ENCODE measurements at places on chromosomes 3 and 15.

DNA sequence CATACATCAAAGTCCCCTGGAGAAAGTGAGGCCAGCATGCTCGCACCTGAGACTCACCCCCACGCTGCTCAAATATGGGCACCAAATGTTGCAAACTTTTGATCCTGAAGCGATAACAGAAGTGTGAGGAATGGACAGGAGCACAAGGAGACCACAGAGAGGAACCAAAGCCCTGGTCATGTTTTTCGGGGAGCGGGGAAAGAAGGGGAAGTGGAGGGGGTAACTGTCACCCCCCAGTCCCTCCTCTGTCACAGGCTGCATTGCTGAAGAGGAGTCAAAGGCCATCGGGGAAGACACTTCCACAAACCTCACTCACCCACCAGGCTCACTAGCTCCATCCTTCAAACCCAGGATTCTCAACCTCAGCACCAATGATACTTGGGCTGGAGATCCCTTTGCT lies 182.4 kb downstream of the UACA start:
- DNase-seq = no peak

DNA sequence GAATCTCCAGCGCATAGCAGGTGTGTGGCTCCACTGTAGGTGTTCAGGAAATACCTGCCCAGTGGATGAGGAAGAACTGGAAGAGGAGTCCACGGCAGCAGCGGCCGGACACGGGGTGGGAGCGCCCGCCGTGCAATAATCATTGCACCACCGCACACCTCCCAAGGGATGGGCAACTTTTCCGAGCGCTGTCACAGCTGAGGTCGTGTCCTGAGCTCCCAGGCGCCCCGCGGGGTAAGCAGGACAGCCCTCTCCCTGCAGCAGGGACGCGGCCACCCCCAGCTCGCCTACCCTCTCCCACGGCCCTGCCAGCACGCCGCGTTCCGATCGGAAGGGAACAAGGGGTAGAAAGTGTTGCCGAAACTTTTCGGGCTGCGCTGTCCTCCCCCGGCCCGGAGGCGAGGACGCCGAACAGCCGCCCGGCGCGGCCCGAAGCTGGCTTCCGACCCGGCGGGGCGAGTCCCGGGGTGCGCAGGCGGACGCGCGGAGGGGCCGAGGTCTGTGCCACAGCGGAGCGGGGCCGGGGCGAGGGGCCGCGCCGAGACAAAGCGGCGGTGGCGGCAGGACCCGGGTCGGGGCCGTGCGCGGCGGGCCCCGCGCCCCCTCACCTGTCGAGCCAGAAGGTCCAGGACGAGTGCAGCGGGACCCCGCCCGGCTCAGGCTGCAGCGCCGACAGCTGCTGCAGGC lies 475 bp downstream of the EIF4E3 start:
- no peak for DNase-seq

GRCh38 chr15:63408524-63408923 lies 26.9 kb upstream of the CA12 start:
- DNase-seq = no peak

GRCh38 chr3:139423232-139423631 lies 33.8 kb upstream of the COPB2 start:
- DNase-seq = no peak

DNA sequence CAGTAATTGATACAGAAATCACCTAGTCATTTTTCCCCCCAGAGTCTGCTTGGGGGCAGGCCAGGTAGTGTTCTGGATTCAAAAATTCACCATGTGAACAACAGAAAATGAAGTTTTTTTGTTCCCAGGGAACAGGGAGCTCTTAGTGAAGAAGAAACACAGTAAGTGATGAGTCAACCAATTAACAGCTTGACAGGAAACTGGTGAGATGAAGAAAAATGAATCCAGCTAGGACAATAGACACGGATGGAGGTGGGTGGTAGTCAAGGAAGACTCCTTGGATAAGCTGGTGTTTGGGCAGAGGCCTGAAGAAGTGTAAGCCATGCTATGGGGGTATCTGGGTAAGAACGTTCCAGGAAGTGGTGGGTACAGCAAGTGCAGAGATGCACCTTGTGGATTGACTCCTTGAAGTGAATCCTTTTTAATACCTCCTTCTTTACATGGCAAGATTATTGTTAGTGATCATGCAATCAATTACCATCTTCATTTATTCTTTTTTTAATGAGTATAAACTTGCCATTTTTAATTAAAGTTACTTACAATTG lies 339.9 kb upstream of the RGMA start:
- DNase-seq = no peak

DNA sequence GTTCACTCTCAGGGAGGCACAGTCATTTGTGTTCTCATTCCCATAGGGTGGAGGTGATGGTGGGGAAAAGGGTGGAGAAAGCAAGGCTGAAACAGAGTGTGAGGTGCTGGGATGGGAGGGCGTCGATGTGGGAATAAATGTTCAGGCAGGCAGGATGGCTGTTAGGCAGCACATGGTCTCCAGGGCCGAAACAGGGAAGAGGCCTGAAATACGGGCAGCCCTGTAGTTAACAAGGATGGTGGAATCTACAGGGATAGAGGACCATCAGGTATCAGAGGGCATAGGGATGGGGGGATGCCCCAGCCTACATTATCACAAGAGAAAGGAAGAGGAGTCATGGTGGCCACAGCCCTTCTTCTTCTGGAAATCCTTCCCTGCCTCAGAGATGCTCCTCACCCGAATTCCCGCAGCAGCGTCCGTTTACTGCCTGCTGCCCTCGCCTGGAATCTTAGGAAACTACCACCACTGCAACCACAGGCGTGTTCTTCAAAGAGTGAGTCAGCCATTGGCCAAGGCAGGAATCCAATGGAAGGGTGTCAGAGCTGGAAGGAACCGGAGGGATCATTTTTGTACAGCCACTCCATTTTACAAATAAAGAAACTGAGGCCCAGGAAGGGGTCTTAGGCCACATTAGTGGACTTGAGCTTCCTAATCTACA lies 49.7 kb upstream of the POMGNT2 start:
- no peak for DNase-seq

DNA sequence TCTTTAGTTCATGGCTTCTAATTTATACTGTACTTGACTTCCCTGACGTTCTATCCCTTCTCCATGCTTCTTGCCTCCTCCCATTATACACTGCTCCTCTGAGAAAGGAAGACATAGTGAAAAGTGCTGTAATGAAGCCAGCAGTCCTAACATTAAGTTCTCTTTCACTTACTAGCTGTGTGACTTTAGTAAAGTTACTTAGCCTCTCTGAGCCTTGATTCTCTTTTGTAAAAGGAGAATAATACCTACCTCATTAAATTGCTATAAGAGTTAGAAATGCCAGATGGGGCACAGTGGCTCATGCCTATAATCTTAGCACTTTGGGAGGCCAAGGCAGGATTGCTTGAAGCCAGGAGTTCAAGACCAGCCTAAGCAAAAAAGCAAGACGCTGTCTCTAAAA lies 18.8 kb upstream of the IGF2BP2 start:
- DNase-seq = no peak

DNA sequence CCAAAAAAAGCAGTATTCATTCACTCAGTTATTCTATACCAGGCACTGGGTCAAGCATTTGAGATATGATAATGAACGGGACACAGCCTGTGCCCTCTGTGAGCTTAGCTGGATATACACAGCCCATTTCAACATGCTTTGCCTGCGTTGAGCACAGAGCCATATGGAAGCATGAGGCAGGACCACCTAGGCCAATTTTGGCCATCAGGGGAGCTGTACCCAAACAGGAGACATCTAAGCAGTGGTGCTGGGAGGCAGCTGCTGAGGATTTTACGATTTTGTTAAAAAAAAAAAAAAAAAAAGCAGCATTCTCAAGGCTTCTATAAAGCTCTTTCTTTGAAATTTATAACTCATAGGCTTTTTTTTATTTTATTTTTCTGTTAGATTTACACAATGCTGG lies 87.2 kb upstream of the SLC2A2 start:
- no peak for DNase-seq

DNA sequence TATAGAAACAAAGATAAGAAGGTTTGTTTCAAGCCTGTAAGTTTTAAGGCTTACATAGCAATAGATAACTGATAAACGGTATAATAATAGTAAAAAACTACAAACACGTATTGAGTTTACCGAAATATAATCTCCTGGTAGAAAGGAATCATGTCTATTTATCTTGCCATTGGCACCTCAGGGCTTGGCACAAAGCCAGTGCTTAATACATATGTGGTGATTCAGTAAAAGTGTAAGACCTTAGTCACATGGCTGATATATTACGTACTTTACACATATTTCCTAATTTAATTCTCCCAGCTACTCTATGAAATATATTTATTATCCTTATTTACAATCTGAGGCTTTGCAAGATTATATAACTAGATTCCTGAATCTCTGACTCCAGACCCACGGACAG lies 32.0 kb upstream of the SLCO3A1 start:
- DNase-seq = no peak

- DNase-seq = no peak
These were observed 218.0 kb upstream of the CDIN1 start for GRCh38 chr15:36361351-36361870.

DNA sequence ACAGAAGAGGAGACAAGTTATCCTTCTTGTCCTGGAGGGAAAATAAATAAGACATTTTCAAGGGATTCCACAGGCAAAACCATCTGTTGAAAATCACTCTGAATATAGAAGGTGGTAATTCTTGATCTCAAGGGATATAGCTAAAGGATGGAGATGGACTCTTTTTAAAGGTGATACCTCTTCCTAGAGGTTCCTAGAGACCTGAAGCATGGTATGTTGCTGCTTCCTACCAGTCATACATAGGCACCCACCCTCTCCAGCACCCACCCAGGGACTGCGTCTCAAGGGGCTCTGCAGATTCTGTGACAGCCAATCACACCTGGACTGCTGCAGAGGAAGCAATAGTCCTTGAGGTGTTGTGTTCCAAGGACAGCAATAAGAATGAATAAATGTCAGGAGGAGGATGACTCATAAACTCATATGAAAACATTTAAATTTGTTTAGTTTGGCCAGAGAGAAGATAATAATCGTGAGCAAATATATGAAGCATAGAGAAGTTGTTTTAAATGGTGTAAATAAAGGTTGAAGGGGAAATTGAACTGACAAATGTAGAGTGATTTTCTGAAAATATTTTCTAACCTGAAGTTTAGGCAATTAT lies 741.6 kb upstream of the CBLB start:
- no peak for DNase-seq

- no peak for DNase-seq
These were observed 109.2 kb downstream of the EPHB1 start for GRCh38 chr3:134904241-134904771.

GRCh38 chr3:5503136-5503535 lies 315.6 kb downstream of the EDEM1 start:
- DNase-seq = no peak

Data from stimulated activated CD8-positive, alpha-beta memory T cell treated with anti-CD3 and anti-CD28 coated beads, Interleukin-2, amount 100 ng/mL, for 1 hour (primary cell).